ENCODE measurements at places on chromosomes 2 and 18.

GRCh38 chr2:178521304-178522150 is 41.3 kb downstream of the PLEKHA3 start:
- DNase-seq: no peak

- DNase-seq: no peak
Observed at GRCh38 chr18:21366896-21367295, 124.9 kb downstream of the GREB1L start.

GRCh38 chr2:11500702-11501303 is 33.0 kb upstream of the GREB1 start:
- DNase-seq: no peak

- DNase-seq: no peak
Observed at GRCh38 chr2:152920846-152921245, 202.4 kb downstream of the ARL6IP6 start.
